ELR (cell line): ENCODE measurements at places on chromosomes 2 and 18.

DNA sequence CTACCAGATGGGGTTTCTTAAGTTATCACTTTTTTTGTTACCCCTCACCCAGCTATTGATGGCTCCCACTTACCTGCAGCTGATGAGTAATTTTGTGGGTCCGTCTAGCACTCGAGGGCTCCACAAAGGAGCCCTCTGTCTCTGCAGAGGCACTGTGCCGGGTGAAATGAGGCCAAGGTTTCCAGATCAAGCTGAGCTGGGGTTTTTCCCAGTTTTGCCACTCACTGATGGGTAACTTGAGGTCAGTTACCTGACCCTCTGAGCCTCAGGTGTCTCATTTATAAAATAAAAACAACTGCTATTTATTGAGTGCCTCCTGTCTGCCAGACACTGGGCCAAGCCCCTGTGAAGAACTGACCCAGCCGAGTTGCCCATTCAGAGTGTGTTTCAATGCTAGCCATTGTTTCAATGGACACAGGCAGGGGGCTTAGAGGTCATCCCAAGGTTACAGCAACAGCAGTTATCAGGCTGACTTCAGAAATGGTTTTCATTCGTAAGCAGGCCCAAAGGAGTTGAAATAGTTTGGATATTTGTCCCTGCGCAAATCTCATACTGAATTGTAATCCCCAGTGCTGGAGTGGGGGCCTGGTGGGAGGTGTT is 192.9 kb downstream of the NCK2 start:
- no peak for DNase-seq

- no peak for DNase-seq
Measured at GRCh38 chr2:206328974-206329373, 54.5 kb downstream of the ZDBF2 start.

- DNase-seq: peak; percentile 40
Measured at GRCh38 chr2:224359569-224359968, 42.3 kb downstream of the FAM124B start.

DNA sequence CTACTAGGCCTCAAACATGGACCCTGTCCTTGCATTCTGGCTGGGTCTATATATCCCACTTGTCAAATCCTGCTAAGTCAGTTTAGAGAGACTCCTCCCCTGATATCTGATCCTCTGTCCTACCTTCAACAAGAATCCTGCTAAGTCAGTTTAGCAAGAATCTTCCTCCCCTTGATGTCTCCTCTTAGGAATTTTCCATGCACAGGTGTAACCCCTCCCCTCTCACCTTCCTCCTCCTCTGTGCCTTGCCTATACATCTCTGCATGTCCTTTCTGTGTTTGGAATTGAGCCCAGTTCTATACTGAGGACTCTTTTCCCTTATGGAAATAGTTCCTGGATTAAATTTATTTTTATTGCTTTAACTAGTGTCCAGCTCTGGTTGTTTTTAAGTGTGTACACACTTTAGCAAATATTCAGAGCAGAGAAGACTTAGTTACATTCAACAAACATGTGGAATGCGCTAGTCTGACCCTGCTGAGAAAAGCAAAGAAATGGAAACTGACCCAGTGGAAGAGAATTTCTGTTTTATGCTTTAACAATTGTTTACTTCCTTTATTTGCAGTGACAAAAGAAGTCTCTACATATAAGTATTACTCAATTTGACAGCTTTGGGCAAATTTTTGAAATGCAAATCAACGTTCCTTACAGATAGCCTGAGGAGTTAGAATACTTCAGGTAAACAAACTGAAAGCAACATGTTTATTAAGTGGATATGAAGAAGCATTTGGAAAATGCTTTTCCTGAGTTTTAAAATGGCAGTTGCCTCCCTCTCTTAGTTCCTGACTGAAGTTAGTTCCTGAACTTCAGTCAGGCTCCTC is 80.6 kb downstream of the RIT2 start:
- no peak for DNase-seq

- DNase-seq: no peak
Measured at GRCh38 chr2:101173707-101174295, 22.6 kb upstream of the TBC1D8 start.

GRCh38 chr2:192126912-192127311 is 67.8 kb downstream of the TMEFF2 start:
- DNase-seq: no peak

DNA sequence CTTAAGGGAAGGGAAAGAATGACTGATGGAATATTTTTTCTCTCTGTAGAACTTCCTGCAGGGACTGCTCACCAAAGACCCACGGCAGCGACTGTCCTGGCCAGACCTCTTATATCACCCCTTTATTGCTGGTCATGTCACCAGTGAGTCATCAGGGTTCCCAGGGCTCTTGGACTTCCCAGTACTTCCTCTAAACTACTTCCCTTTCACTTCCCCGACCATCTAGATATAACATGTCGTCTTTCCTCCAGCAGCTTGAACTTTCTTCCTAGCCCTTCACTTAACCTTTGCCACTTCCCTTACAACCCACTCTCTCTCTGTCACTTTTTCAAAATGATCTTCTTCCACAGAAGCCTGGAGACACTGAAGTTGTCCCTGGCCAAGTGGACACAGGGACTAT is 7.2 kb downstream of the STK36 start:
- peak; percentile 65 for DNase-seq

- no peak for DNase-seq
Measured at GRCh38 chr2:152620208-152620607, 97.1 kb downstream of the PRPF40A start.

GRCh38 chr2:216339456-216340279 is 32.6 kb downstream of the MARCHF4 start:
- DNase-seq: no peak

- no peak for DNase-seq
Measured at GRCh38 chr2:23589739-23590138, 204.8 kb downstream of the KLHL29 start.
